ENCODE measurements at places on chromosomes 5 and 9.

GRCh38 chr5:14228219-14228618, 85.1 kb downstream of the TRIO start:
- no peak for DNase-seq

DNA sequence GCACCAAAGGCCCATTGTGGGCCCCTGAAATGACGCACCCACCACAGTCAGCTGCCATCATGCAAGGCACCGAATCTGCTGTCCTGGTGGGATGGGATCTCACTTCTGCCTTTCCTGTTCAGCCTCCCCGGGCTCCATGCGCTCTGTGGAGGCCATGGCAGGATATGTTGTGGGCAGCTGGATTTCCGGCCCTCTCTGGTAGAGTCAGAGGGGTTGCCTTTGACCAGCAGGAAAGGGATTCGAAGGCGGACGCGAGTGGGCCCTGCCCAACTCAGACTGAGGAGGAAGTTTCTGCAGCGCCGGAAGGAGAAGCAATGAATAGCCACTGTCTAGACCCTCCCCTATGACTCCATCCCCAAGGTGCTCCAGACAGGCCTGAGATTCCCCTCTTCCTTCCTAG, 35.5 kb downstream of the GADD45G start:
- DNase-seq = no peak

GRCh38 chr5:17257705-17258273, 40.4 kb downstream of the BASP1 start:
- DNase-seq = no peak

GRCh38 chr5:73119451-73120157, 771 bp upstream of the TMEM171 start:
- DNase-seq = no peak

DNA sequence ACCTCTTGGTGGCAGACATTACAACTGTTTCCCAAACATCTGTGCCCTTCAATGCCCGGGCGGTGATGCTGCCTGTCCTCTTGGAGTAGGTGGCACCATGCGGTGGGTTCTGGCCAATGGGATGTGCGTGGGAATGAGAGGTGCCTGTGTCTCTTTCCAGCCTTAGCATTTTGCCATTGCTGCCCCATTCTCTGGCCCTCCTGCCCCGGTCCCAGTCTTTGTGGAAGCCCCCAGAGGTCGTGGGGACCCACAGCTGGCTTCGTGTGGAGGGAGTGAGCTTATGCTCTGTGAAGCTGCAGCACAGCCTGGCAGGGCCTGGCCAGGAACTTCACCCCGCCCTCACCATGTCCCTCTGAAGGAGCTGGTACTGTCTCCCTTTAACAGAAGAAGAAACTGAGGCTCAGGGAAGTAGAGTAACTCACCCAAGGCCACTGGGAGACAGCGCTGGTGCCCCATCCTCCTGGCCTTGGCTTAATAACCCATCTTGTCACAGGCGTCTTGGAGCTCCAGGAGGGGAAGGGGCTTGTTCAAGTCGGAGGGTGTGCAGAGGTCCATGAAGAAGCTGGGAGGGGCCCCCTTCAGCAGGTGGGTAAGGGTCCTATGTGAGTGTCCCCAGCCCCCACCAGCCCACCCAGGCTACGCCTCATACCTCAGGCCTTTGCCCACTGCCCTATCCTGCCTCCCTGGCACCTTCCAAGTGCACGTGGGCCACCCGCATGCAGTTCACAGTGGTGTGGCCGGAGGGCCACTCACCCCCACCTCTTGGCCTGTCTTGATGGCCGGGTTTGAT, 173.6 kb downstream of the GAPVD1 start:
- DNase-seq = no peak

DNA sequence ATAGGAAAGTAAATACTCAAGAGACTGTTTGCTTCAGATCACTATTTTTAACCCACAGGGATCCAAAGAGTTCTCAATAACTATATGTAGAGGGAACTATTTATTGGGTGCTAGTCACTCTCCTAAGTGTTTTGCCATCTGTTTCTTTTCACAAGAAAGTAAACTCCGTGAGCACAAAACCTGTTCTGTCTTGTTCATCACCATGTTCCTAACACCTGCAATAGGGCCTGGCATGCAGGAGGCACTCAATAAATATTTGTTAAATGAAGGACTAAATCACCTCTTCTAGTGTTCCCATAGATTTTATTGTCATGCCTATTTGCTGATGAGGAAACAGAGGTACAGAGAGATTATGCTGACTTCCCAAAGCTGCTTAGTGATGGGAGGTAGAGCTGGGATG, 118.2 kb downstream of the VCAN start:
- DNase-seq = no peak

- DNase-seq = no peak
Measured at GRCh38 chr9:7862170-7862569, 62.6 kb upstream of the DMAC1 start.

- DNase-seq = no peak
Measured at GRCh38 chr9:91716815-91717214, 233.2 kb downstream of the ROR2 start.

DNA sequence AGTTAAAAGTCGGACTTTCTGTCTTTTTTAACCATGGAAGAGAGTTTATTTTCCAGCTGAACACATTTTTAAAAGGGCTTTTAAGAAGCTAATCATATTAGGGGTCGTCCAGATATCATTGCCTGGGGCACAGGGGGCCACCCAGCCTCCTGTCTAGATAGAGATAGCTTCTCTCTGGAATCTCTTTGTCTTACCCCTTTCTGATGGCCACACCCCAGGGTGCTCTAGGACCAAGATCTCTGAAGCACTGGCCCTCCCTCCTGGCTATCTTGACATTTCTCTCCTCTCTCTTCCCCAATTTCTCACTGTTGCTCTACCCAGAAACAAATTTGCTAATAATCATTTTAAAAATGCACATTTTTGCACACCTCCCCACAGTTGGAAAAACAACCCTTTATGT, 204.4 kb downstream of the NXNL2 start:
- no peak for DNase-seq

DNA sequence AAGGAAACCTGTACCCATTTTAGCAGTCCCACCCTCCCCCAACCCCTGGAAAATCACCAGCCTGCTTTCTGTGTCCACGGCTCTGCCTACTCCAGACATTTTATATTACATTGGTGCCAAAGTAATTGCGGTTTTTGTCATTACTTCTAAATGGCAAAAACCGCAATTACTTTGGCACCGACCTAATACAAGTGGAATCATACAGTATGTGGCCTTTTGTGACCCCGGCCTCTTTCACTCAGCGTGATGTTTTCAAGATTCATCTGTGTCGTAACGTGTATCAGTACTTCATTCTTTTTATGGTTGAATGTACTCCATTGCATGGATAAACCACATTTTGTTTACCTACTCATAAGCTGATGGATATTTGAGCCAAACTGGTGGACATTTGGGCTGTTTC, 9.7 kb upstream of the ORM1 start:
- DNase-seq = no peak

DNA sequence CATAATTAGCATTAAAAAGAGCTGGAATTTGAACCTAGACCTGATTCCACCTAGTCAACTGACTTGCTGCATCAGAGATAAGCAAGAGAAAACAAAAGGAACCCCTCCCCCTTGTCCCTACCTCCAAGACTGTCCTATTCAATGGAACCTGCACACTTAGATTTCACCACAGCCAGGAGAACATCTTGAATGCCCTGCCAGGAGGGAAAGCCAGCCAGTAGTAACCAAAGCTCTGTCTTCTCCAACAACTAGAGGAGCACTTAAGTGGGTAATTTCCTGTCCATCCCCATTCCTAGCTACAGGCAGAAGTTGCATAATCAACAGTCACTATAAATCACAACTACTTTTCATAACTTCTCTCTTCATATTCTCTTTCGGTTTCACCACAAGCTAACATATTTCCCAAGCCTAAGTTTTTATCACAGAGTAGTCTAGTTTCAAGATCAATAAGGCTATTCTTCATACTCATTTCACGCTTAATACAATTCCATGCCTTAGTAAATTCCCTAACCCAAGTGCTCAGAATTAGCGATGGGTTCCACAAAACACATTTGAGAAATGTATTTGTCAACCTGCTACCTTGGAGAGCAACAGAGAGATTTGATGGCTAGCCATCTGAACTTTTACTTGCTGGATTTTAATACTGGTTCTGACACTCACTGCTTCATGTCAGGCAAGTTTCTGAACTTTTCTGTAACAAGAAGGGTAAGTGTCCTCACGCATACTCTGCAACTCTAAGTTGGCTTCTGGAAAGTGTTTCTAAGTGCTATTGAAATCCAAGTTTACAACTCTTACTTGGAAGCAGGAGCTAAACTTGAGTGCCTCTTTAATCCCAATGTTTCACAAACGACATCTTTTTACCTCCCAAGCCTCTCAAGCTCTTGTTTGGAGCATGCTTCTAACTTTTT, 2.0 kb downstream of the DENND1A start:
- DNase-seq = no peak
